Activated CD4-positive, alpha-beta T cell treated with anti-CD3 and anti-CD28 coated beads, Interleukin-2, amount 50 U/mL, for 48 hours (primary cell): ENCODE measurements at places on chromosomes 5 and 9.

GRCh38 chr5:73917433-73917832, 291.4 kb downstream of the ARHGEF28 start:
- no peak for DNase-seq

- no peak for DNase-seq
Measured at GRCh38 chr9:2919347-2919746, 75.5 kb upstream of the PUM3 start.

GRCh38 chr9:115992834-115993233, 160.8 kb upstream of the PAPPA start:
- no peak for DNase-seq

DNA sequence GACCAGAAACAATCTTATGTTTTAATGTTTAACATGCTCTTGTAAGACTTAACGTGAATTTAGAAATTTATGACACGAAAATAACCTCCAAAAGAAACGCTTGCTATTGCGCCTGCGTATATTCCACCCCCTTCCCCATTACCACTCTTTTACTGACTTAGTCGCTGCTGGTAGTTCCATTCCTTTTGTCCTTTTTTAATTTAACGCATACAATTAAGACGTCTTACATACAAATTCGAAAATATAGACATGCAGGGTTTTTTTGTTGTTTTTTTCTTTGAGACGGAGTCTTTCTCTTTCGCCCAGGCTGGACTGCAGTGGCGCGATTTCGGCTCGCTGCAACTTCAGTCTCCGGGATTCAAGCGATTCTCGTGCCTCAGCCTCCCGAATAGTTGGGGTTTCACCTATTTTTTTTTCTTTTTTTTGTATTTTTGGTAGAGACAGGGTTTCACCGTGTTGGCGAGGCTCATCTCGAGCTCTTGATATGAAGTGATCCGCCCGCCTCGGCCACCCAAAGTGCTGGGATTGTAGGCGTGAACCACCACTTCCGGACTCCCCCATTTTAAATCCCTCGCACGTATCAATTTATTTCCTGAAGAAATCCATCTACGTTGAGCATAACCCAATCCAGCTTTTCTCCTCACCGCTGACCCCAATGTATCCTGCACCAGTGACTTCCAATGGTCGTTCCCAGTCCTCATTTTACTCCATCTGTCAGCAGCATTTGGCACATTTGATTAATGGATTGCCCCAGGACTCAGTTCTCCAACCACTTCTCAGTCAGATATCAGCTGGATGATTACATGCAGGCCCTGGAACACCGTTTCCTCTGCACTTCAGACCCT, 684 bp upstream of the MED7 start:
- peak; percentile 67 for DNase-seq

DNA sequence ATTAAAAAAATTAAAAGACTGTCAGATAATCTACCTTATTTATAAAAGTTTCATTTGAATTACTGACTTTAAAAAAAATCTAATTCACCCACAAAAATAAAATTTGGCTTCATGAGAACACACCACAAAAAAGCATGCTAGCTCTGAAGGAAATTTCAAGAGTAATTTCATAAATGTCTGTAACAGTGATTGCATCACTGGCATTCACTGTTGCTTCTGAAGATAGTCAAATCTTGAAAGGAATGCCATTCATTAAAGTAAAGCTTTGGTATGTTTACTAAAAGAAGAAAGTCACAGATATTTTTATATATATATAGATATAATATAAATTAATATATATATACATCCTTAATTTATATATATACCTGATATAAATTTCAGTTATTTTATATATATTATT, 43.4 kb downstream of the NADK2 start:
- DNase-seq: no peak

DNA sequence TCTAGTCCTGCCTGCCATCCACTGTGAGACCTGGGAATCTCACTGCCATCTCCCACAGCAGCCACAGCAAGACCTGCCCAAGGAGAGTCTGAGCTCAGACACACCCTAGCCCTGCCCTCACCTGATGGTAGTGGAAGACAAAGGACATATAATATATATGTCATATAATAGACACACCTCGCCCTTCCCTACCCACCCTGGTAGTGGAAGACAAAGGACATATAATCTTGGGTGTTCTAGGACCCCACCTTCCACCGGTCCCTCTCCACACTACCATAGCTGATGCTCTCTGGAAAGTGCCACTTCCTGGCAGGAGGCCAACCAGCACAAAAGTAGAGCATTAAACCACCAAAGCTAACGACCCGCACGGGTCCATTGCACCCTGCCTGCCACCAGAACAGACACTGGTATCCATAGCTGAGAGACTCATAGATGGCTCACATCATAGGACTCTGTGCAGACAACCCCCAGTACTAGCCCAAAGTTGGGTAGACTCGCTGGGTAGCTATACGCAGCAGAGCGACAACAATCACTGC, 545.6 kb downstream of the CAAP1 start:
- DNase-seq: no peak

GRCh38 chr5:104189909-104190308, 627.3 kb upstream of the NUDT12 start:
- DNase-seq: no peak

DNA sequence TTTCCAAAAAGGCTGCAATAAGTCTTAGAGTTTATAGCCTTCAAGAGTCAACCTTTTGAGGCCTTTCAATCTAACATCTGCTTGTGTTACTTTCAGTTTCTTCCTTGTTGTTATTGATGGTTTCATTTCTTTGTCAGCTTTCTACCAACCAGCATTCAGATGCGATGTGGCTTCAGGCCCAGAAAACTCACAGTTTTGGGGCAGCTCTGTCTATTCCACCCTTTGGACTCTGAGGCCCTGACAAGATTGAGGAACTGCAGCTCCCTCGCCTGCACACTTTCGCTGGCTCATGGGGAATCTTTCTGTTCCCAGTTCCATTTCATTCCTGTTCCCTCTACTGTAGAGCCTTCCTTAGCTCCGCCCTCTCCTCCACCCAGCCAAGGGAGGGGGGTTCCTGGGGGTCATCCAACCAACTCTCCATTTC, 13.3 kb upstream of the WHRN start:
- DNase-seq: no peak

DNA sequence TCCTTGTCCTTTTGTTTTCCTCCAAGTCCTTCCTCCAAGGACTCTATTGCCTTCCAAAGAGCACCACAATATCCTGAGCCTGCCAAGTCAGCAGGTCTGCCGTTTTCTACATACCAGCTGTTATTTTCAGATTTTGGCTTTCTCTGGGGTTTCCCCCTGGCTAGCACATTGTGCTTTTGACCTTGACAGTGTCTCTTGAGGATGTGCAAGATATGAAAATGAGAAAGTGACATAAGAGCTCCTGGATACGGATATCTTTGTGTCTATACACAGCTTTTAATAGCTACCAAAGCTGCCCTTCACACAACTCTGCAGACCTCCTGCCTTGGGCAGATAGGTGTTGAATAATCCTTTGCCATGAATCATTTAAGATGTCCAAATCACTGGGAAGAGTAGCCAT, 67.0 kb downstream of the HAPLN1 start:
- no peak for DNase-seq
